ENCODE measurements at places on chromosomes 2 and 18. TPM values are rescaled to one million over a fixed set of nuclear protein-coding genes. Genes with fewer than 3 reads are reported as not detected.

PDE1A gene
- 1.9 TPM for total RNA-seq

GRCh38 chr2:173488861-173489260, 134.2 kb downstream of the CDCA7 start:
- DNase-seq: no peak

DNA sequence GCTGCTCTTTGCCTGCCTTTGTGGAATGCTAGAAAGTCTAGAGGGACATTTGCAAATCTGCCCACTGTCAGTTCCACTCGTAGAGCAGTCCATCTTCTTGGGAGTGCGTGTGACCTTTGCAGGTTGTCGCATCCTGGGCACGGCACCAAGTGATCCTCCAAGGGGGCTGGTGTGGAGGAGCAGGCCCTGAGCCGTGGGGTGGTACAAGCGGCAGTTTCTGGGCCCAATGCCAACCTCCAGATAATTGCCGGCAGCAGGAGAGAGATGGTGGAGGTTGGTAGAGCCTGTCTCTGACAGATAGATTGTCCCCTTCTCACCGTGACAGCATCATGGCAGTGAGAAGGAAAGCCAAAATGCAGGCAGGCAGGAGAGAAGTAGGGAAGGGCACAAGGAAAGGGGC, 150.7 kb upstream of the SLC14A2 start:
- DNase-seq: no peak

LOXHD1 gene
- total RNA-seq: not detected

CRYGC gene
- total RNA-seq: not detected

GRCh38 chr2:81436256-81436655, 1131.7 kb upstream of the LRRTM1 start:
- no peak for DNase-seq

- DNase-seq: no peak
These were observed 66.9 kb upstream of the NCKAP5 start for GRCh38 chr2:133635131-133635530.

- DNase-seq: no peak
These were observed 77.8 kb downstream of the CTIF start for GRCh38 chr18:48616484-48617255.

DNA sequence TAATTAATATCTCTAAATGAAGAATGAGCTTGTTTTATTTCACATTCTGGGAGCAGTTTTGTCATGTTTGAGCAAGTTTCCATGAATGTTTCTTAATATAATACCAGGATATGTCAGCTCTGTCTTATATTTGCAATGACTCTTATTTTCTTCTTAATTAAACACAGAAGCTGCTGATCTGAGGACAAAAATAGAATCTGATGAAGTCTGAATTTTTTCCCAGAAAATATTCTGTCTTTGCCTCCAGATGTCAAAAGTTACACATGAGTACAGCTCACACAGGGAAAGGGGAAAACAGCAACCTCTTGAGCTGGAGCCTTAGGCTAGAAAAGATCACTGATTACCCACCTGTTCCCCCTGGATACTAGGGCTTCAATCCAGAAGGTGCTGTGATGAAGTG, 606.6 kb upstream of the SYT4 start:
- no peak for DNase-seq

GRCh38 chr18:75218065-75218923, 7.7 kb downstream of the TSHZ1 start:
- no peak for DNase-seq

- no peak for DNase-seq
These were observed 446.1 kb downstream of the ARHGAP15 start for GRCh38 chr2:143575340-143575739.
